Natural killer cell (primary cell): ENCODE measurements at places on chromosomes 3 and 15. TPM values are rescaled to one million over a fixed set of nuclear protein-coding genes. Genes with fewer than 3 reads are reported as not detected.
A peak's percentile ranks its signal among the peaks of the same experiment; 100 is the strongest.

GRCh38 chr15:99163271-99164062 is 58.6 kb downstream of the SYNM start:
- no peak for DNase-seq

- DNase-seq: no peak
Observed at GRCh38 chr3:96416549-96417255, 397.7 kb upstream of the EPHA6 start.

The ZNF80 gene
- 2.1 TPM for total RNA-seq

GRCh38 chr15:42392309-42393024 is 33.2 kb downstream of the CAPN3 start:
- DNase-seq: no peak

The AGTR1 gene
- total RNA-seq: not detected

- DNase-seq: no peak
Observed at GRCh38 chr3:9172851-9173321, 76.6 kb downstream of the SRGAP3 start.

- no peak for DNase-seq
Observed at GRCh38 chr3:115626721-115627120, 3.4 kb downstream of the GAP43 start.

- no peak for DNase-seq
Observed at GRCh38 chr3:127106456-127106855, 86.5 kb upstream of the PRR23E start.

The SEMA3B gene
- total RNA-seq: 0.99 TPM

DNA sequence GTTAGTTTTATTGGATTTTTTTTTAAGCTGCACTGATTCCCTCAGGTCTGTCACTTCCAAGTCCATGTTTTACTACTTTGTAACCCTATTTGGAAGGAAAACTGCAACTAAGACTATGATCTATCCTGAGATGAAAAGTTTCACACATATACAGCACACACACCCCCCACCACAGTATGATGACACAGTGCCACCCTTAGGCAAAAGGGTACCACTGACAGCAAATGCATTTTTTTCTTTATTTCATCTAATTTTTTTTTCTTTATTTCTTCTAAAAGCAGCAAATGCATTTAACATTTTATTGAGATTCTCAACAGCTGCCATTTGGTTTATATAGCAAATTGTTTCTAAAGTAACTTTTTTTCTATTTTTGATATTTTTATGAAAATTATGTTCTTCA is 21.2 kb downstream of the NGRN start:
- peak; percentile 78 for DNase-seq

The FHIT gene
- total RNA-seq: 3.3 TPM

The C15orf62 gene
- total RNA-seq: 0.80 TPM

DNA sequence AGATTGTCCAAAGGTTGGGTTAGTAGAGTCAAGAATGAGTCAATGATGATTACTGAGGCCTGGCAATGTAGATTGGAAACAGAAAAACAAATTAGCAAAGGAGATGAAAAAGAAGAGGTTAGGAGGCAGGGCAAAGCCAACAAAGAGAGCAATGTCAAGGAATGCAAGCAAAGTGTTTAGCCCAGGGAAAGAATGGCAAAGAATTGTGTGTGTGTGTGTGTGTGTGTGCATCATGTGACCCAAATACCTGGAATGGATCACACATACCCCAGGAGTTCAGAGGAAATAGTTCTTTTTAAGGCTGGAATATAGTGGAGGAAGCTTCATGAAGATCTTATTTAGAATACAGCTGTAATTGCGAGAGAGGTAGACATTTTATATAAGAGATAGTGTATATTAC is 831.7 kb upstream of the ARPP21 start:
- DNase-seq: no peak

DNA sequence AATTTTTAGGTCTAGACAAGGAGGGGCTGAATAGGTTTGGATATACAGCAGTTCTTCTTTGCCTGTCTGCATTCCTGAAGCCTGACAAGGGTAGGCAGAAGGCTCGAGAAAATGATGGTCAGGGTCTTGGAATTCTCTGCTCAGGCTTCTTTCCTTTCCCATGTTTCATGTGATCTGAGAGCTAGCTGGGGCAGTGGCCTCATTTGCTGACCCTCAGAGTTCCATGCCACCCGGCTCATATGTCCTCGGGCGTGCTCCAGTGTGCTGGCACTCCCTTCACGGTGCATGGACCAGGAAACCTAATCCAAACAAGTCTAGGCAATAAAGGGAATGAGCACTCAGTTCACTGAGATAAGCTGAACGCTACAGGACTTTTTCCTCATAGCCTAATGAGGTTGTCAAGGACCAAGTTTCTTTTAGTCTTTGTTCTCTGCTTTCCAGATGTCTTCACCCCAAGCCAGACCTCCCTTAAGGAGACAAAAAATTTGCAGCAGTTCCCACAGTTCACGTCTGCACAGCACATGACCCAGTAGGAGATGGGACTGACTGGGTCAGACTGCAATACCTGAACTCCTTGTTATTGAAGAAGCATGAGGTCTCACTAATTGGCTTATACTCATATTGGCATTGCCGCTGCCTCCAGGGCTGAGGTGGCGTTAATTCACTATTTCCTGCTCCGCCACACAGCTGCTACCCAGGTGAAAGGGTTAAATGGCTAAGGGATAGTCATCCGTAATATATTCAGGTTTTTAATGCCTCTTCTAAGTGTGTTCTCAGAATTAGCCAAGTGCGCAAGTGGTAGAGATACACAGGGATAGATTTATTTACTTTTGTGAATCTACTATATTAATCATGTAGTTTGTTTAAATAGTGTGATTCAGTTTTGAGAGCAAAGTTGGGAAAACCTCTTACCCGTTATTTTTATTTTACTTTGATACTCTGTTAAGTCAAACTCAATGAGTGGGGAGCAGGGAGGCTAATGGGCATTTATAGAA is 15.3 kb upstream of the RTP4 start:
- no peak for DNase-seq

The LRTM1 gene
- not detected for total RNA-seq

DNA sequence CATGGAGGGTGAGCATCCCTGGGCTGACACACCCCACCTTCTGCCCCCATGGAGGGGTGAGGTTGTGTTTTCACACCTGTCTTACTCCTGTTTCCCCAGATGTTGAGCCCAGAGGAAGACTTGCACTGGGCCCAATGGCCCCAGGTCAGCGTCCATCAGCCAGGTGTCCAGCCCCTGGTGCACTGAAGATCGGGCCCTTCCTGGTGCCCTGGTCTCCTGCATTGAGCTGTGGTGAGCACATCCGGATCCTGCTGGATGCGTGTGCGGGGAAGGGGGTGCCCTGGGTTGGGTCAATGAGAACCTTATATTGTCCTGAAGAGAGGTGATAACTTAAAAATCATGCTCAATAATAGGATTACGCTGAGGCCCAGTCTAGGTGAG is 227.3 kb downstream of the SNRPN start:
- DNase-seq: no peak

The KIF15 gene
- 0.80 TPM for total RNA-seq

The PARP15 gene
- total RNA-seq: 199 TPM

- no peak for DNase-seq
Observed at GRCh38 chr15:45399381-45400212, 21.3 kb upstream of the GATM start.

The LRRN1 gene
- total RNA-seq: 0.85 TPM

DNA sequence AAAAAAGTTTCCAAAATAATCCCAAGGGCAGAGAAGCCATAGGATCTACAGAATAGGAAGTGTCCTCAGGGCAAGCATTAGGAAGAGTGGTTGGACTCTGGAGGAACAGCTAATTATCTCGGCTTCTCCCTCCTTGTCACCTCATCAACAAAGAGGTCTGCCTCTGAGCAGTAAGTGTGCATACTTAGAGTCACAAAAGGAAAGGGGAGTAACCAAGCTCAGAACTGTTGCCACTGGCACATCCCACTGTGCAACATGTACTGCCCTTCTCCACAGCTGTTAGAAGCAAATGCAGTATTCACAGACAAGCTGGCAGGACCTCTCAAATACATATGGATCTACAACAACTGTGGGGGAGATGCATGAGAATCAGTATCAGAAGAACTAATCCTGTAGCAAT is 31.5 kb downstream of the NGLY1 start:
- no peak for DNase-seq

DNA sequence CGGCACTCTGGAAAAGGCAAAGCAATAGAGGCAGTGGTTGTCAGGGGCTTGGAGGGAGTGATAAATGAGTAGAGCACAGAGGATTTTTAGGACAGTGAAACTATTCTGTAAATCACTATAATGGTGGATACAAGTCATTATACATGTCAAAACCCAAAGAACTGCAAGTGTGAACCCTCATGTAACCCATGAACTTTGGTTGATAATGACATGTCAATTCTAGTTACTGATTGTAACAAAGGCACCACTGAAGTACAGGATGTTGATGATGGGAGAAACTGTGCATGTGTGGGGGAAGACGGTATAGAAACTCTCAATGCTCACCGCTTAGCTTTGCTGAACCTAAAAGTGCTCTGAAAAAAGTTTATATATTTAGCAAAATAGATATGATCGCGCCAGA is 36.0 kb downstream of the BTLA start:
- DNase-seq: no peak

The C3orf80 gene
- total RNA-seq: not detected

The PHLDB2 gene
- total RNA-seq: 63.3 TPM

DNA sequence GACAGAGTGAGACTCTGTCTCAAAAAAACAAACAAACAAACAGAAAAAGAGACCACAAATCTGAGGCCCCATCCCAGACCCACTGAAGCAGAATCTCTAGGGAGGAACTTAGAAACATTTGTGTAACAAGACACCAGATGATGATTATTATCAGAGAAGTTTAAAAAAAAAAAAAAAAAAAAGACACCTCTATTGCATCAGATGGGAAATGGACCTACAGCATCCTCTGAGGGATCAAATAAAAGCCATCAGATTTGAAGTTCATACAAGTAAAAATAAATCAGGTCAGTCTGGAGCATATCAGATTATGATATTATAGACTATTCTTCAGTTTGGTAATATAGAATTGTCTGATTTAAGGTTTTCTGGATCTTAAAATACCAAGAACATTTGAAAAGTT is 21.9 kb upstream of the LIPC start:
- no peak for DNase-seq

DNA sequence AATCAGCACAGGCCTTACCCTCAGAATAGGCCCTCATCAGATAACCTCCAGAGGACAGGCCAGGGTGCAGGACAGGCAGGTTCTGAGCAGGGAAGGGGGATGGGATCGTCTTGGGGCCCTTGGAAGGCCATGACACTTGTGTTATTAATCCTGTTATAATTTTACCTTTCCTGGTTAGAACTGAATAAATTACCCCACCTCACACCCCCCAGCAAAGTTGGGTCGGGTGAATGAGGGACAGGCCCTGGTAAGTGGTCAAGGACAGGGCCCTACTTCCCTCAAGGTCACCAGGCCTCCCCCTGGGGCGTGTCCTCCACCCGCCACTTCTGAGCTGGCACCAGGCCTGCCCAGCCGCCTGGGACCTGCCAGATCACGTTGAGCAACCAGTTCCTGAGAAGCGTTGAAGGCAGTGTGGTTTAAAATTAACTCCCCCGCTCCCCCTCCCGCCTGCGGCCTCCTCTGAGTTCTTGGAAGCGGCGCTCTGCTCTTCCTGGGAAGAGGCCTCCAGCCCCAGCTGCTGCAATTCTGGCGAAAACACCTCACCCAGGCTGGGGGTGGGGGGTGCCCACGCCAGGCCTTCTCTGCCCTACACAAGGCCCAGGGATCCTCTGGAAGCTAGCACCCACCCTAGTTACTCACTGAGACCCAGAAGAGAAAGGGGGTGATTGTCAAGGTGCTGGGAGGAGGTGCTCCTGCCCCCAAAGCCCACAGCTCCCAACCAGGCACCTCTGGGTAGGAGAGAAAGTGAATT is 10.6 kb downstream of the CISH start:
- peak; percentile 80 for DNase-seq

GRCh38 chr3:124401843-124402242 is 328.4 kb upstream of the UMPS start:
- DNase-seq: no peak

The TMEM207 gene
- total RNA-seq: not detected

DNA sequence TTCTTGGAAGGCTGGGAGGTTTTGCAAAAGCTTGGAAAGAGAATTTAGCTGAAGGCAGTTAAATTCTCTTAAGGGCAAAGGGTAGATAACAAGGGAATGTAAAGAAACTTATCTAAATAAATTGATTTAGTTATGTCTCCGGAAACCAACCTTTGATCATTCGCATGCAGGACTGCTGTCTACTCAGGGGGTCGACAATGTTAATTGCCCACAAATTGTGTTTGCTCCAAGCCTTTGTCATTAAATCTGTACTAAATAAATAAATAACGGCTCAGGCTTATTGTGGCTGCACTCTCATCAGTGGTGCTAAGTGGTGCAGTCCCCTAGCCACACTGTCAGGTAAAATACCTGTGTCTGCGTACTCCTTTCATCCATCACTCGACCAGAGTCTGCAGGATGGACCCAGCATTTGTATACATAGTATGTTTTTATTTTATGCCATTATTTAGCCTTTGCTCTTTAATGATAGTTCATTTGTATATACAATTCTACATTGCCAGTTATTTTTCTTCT is 497.4 kb upstream of the RASGRP1 start:
- DNase-seq: no peak

DNA sequence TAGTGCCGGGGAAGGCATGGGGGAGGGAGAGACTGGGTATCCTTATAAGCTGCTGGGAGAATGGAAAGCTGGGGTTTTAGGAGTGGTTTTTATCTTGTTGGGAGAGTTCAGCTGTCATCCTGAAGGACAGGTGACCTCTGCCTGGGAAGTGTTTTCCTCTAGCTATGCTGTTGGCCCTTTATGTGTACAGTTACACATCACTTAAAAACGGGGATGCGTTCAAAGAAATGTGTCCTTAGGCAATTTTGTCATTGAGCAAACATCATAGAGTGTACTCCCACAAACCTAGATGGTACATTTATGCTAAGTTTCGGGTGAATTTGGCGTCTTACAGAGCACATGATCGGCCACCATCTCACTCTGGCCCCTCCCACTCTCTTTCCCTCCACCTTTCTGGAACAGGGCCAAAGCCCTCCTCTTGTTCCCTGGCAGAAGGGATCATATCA is 164.3 kb upstream of the NUDT16 start:
- no peak for DNase-seq

The SCN11A gene
- 0.08 TPM for total RNA-seq

DNA sequence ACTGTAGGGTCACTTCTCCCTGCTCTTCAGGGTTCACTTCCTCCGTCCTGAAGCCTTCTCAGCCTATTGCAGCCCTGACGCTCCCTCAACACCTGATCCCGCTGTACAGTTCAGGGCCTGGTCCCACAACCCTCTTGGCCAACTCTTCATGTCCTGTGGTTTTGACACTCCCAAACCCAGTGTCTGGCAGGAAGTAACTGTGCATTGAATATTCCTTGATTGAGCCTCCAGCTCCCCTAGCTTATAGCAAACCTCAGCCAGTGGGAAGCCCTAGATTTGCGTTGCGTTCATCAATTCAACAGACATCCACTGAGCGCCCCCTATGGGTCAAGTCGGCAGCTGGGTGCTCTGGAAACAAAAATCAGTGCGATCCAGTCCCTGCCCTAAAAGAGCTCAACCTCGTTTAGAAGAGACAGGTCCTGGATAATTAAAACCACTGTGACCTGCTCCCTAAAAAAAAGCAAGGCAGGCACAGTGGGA is 13.5 kb downstream of the UBAP1L start:
- DNase-seq: peak; percentile 62

The AGBL1 gene
- not detected for total RNA-seq

The TRIM71 gene
- 0.05 TPM for total RNA-seq

- no peak for DNase-seq
Observed at GRCh38 chr15:64897345-64897985, 14.2 kb upstream of the ANKDD1A start.
